ENCODE measurements at places on chromosomes 2 and 18.

GRCh38 chr2:109231428-109231827 is 102.4 kb downstream of the SH3RF3 start:
- DNase-seq, result no peak

DNA sequence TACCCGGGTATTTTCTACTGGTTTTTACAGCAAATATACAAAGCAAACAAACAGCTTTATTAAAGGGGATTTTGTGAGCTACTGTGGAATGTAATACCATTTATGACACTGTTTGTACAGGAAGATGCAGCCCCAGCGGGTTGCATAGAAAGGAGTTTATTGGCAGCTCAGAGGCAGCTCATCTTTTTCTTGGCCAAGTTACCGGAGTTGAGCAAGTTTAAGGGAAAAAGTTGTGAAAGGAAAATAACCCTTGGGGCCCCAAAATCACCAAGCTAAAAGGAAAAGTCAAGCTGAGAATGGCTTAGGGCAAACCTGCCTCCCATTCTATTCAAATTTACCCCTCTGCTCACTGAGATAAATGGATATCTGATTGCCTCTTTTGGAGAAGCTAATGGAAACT is 60.8 kb downstream of the MOB4 start:
- DNase-seq, result no peak

GRCh38 chr2:38797250-38797676 is 19.3 kb downstream of the GEMIN6 start:
- no peak for DNase-seq

DNA sequence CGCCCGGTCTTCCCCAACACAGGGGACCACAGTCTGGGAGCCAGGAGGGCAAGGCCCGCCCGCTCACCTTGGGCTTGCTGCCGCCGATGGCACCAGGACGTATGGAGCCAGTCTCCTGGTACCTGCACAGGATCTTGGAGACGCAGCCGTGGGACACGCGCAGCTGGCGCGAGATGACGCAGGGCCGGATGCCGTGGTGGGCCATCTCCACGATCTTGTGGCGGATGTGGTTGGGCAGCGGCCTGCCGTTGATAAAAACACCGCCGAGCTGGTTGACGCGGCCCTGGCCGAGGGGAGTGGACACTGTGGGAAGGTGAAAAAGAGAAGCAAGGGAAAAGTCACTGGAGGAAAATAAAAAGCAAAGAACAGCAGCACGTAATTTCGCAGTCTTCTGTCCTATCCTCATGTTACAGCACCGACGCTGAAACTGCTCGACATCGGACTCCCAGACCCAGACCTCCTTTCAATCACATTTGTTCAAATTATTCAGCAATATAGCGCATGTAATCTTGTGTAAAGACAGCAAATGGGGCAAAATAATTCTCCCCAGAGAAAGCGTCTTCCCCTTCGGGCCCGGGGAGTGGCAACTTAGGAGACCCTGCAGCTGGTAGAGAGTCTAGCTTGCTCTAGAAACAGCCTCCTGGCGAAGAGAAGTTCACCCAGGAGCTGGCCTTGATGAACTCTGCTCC is 1.7 kb downstream of the PAX3 start:
- no peak for DNase-seq

GRCh38 chr2:73908689-73909652 is 16.2 kb downstream of the ACTG2 start:
- no peak for DNase-seq

GRCh38 chr2:11168488-11168887 is 13.2 kb downstream of the SLC66A3 start:
- DNase-seq, result no peak

DNA sequence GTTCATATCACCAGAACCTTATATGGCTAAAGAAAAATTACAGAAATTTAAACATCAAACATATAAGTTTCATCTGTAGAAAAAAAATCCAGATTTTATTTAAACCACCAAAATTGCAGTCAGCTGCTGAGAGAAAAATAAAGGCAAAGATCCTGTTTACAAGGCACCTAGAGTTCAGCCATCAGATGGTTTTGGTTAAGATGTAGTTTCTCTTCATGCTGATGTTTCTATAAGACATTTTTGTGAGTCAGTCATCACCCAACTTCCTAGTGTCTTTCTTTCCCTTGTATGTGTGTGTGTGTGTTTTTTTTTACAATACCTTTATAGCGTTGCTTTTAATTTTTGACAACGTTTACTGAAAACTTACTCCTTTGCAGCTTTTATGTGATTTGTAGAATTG is 26.1 kb upstream of the MMADHC start:
- no peak for DNase-seq

DNA sequence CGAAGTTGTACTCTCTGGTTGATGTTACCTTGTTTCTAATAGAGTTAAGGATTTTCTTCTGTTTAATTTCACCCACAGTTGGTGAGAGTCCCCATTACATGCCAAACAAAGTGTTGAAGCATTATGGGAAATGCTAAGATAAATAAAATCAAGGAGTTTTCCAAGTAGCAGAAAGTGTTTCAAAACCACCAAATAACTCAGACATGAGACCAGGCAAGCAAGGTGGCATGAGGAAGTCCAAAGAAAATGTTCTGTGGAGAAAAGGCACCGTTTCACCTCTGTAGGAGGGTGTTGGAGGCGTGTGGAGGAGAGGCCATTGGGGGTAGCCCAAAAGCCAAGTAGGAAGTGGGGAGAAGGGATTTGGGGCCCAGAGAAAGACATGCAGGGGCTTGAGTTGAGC is 8.7 kb downstream of the CFAP221 start:
- DNase-seq, result no peak

DNA sequence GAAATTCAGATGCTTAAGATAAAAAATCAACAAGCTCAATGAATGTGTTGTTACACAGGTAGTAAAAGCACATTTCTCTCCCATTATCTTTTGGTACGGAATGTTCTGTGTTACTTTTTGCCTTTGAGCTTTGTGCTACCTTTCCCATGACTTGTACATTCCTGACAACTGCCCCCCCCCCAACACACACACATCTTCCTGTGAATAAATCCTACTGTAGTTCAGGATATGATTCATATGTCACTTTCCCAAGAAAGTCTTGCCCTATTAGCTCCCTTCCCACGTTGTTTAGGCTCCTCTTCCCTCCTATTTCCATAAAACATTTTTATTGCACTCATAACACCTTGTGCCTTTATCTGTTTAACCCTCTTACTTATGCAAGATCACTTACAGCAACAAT is 442.6 kb upstream of the LRATD1 start:
- DNase-seq, result no peak

GRCh38 chr2:85584857-85585780 is 888 bp downstream of the VAMP5 start:
- no peak for DNase-seq

DNA sequence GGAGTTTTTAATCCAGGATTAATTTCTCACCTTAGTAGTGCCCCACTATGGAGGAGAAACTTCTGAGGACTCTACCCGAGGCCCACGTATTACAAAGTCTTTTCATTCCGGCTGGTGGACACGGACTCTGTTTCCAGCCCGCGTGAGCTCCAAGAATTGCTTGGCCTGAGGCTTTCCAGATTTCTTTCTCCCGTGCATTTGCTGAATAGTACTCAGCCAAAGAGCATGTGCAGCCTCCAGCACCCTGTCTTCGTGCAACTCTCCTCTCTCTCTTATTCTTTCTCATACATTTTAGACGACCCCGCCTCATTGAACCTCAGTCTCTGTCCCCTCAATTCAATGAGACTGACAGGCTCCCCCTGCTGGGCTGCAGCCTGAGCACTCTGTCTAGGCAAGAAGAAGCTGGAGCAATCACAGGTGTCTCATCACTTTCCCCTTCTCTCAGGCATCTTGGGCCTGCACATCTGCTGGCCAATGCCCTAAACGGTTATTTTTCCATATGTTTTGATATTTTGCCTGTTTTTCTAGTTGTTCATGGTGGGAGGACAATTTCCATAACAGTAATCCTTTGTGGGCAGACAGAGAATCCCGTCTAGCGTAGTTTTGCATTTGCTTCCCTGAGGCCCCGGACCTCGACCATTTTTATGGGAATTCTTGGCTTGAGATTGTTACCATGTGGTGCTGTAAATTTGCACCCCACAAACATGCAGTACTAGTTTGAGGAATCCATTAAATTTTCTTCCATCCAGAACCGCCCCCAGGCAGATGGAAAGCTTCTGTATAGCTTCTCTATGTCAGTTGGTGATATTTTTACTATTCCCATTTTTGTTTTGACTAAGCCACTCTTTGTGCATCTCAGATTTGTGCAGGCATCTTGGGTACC is 50.1 kb upstream of the LPIN2 start:
- DNase-seq, result no peak

- DNase-seq, result no peak
Measured at GRCh38 chr2:240821429-240821778, 1.4 kb upstream of the KIF1A start.

GRCh38 chr2:188668017-188668680 is 306.0 kb upstream of the COL3A1 start:
- no peak for DNase-seq

DNA sequence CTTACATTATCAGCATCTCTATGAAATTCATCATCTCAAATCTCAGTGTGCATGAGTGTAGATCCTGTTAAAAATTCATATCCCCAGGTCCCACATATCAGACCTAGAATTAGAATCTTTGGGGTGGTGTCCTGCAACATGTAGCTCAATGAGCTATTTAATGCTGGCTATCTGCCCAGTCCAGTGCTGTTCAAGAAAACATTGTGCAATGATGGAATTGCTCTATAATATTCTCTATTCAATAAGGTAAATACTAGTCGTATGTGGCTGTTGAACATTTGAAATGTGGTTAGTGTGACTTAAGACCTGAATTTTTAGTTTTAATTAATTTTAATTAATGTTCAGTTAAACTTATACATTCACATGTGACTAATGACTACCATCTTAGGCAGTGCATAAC is 127.4 kb downstream of the NOL4 start:
- DNase-seq, result no peak

DNA sequence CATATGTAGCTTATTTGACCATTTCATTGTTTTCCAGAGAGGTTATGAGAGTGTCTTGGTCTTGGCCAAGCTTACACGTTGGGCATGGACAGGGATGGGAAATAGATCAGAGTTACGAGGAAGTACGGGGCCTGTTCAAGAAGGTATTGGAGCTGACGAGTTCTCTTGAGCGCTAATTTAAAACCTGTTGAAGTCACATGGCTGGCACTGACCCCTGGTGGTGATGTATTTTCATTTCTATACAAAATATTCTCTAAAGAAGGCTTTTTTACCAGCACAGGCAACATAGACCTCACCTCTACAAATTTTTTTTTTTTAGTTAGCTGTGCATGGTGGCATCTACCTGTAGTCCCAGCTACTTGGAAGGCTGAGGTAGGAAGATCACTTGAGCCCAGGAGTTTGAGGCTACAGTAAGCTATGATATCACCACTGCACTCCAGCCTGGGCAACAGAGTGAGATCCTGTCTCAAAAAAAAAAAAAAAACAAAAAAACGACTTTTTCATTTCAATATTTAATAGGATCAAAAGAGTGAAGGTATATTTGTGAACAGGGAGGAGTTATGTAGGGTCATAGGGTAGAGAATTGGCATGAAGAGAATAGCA is 19.6 kb downstream of the UGP2 start:
- DNase-seq, result no peak

DNA sequence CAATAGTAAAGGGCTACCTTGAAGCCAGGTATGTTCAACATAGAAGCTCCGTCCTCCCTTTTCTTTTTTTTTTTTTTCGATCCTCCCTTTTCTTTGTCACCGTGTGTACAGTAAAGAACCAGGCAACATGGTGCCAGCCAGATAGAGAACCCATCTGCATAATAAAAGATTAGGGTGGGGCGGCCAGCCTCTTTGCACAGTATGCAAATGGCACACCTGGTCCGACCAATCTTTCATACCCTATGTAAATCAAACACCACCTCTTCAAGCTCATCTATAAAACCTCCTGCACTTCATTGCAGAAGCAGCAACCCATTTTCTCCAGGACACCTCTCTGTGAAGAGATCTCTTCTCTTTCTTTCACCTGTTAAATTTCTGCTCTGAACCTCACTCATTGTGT is 7.3 kb upstream of the WDR33 start:
- no peak for DNase-seq

DNA sequence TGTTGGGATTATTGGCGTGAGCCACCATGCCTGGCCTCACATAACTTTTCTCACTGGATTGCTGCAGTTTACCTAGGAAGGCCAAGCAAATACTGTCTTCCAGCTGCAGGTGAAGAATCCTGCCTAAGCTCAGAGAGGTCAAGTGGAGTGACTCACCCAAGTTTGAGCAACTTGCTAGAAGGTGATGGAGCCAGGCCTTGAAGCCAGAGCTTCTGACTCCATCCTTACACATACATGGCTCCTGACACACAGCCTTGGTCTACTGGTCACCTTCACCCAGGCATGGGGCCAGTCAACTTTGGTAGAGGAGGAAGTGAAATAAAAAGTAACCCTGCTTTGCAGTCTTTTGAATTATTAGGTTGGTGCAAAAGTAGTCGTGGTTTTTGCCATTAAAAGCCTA is 93.5 kb downstream of the VWA3B start:
- no peak for DNase-seq

- no peak for DNase-seq
Measured at GRCh38 chr2:6423157-6423556, 442.6 kb downstream of the CMPK2 start.

DNA sequence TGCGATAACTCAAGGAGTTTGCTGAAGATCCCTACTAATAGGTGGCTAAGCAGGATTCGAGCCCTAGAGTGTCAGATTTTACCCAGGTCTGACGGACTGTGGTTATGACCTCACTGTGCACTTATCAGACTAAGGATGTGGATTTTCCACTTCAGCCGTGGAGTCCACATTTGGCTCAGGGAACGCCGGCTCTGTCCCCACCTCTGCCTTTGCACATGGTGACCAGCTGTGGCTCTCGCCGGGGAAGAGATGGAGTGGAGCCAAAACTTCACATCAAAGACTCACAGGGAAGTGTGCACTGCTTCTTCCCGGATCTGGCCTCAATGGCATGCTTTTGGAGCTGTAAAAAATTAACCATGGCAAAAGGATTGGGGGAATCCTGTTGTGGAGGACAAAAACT is 249.3 kb upstream of the APCDD1 start:
- DNase-seq, result no peak

DNA sequence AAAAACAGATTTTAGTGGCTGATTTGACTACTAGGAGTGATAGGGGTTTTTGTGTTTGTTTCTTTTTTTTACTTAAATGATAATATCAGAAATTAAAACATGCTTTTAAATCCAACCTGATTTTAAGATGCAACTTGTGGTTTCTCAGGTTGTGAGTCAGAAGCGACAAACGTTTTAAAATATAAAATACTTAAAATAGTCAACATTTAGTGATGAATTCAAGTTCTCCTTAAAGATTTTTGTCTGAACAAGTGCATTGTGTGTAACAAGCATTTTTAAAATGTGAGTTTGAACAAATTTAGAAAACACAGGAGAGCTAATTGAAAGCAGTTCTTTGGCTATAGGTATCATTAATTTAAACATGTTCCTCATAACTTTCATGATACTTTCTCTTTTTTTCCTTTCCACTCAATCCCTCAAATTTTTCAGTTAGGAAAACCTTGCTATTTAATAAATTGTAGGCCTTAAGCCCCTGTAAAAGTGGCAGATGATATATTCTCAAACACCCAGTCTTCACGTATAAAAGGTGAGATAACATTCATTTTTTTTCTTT is 3.6 kb downstream of the TBR1 start:
- no peak for DNase-seq

GRCh38 chr2:111697560-111697959 is 186.4 kb downstream of the ANAPC1 start:
- no peak for DNase-seq

- DNase-seq, result no peak
Measured at GRCh38 chr2:133774654-133775015, 206.4 kb upstream of the NCKAP5 start.

Data from activated gamma-delta T cell (primary cell).